Uterus (tissue), 4 donors: ENCODE measurements at places on chromosomes 6 and 20.

DNA sequence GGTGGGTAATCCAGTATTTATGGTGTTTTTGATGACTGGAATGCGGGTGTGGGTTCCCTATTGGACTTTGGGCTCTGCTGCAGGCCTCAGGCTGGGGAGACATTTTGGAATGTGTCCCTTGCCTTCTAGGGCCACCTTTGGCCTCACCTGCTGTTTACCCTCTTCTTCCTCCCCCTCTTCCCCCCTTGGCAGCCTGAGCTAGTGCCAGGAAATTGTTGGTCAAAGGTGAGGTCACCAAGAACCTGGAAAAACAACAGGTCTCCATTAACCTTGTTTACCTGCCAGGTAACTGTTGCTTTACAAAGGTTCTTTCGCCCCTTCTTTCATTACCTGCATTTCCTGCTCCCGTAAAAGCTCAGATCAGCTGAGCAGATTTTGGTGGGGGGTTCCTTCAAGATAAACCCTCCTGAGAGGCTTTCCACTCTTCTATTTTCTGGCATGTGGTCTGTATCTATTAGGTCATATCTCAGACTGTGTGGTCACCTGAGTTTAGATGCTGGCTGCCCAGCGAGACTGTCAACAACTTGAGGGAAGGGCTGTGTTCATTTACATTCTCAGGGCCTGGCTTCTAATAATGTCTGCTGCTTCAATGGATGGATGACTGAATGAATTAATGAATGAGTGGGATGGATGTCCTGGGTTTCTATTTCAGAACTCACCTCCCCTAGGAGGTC is 34.7 kb downstream of the VEGFA start:
- no peak for DNase-seq

DNA sequence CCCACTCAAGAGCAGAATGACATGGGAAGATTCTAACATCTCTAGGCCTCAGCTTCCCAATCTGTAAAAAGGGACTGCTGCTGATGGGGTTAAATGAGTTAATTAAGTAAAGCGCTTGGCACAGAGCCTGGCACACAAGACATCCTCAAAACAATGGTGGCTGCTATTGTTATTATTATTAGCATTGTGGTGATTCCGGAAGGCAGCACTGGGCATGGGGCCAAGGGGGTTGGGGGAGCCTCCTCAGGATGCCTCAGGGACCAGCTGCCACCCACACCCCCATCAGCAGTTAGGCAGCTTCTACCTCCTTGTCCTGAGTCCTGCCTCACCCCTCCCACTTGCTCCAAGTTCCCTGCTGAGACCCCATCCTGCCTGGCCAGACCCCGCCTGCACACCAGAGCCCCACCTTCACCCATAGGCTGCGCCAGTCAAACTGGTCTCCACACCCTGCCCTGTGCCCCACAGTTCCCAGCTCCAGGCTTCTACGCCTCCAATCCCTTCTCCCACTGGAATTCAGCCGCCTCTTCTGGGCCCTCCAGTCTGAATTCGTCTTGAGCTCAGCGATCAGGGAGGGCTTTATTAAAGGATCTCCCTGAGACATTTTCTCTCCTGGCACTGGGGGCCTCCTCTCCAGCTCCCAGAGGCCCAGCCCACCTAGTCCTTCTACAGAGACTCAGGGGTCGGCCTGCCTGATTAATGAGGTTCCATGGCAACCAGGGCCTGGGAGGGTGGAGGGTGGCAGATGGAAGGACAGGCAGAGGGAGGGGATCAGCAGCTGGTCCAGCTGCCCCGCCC is 1.5 kb downstream of the E2F1 start:
- DNase-seq = no peak

DNA sequence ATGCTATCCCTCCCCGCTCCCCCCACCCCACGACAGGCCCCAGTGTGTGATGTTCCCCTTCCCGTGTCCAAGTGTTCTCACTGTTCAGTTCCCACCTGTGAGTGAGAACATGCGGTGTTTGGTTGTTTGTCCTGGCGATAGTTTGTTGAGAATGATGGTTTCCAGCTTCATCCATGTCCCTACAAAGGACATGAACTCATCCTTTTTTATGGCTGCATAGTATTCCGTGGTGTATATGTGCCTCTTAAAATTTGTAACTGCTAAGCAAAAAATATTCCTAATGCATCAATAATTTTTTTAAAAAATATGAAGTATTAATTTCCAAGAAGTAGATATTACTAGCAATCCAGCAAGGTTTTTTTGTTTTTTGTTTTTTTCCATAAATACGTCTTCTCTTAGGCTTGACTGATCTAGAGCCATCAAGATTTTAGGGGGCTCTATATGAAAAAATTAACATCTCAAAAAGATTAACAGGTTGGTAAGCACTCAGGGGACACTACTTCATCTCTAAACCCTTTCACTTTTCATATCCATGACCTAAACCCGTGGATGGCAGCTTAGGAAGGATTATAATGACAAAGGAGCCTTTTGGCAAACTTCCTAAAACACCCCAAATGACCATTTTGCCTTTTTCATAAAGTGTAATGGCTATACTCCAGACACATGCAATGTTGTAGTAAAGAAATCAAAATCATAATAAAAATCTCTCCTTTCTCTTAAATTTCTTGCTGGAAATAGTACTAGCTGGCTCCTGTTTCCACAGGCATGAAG is 14.2 kb downstream of the MAP7 start:
- no peak for DNase-seq

- DNase-seq = no peak
These were observed 224.9 kb downstream of the PHACTR1 start for GRCh38 chr6:12941422-12941821.

- no peak for DNase-seq
These were observed 9.6 kb upstream of the SLC2A10 start for GRCh38 chr20:46699651-46700359.

DNA sequence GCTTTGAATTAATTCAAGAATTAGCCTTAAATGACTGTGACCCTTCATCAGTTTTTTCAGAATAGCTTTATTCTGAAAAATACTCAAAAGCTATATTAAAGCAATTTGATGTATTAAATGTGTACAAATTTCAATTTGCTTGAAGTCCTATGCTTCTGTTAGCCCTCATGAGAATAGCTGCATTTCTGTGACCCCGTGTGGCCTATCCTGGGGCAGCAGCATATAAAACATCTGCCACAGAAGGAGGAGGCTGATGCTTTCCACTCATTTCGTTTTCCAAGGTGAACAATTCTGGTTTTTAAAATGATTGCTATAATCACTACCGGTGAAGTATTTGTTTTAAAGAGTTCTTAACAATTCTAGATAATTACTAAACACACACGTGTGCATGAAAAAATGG is 360.3 kb downstream of the BTBD9 start:
- DNase-seq = no peak

- DNase-seq = peak; percentile 27
These were observed 6.3 kb downstream of the ADTRP start for GRCh38 chr6:11772109-11772825.

- DNase-seq = no peak
These were observed 1516.4 kb upstream of the DEFB115 start for GRCh38 chr20:29740951-29741593.

DNA sequence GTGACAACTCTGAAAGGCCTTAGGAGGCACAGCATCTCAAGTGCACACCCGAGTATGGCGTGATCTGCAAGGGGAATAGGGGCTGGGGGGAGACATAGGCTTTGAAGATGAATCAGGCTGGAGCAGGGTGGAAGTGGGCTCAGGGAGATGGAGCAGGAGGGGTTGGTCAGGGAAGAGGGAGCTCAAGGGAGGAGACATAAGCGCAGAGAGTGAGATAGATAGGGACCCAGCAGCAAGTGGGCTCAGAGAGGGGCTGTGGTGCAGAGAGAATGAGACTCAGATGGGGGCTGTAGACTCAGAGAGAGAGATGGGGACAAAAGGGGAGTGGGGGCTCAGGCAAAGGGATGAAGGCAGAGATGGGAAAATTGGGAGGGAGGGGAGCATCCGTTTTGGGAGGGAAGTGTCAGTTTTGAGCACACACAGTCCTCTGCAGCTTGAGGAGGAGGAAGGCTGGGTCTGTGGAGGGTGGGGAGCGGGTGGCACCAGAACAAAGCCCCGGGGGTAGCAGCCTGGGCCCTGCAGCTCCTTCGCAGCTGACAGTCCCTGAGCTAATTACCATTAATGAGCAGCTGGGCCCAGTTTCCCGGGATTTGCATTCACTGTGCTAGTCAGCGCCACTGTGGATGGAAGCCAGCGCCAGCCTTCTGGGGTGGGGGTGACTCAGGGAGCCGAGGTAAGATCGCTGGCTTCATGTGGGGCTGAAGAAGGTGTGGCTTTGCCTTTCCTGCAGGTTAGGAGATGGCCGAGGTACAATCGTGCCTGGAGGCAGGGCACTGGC is 18.7 kb downstream of the SRXN1 start:
- DNase-seq = no peak

DNA sequence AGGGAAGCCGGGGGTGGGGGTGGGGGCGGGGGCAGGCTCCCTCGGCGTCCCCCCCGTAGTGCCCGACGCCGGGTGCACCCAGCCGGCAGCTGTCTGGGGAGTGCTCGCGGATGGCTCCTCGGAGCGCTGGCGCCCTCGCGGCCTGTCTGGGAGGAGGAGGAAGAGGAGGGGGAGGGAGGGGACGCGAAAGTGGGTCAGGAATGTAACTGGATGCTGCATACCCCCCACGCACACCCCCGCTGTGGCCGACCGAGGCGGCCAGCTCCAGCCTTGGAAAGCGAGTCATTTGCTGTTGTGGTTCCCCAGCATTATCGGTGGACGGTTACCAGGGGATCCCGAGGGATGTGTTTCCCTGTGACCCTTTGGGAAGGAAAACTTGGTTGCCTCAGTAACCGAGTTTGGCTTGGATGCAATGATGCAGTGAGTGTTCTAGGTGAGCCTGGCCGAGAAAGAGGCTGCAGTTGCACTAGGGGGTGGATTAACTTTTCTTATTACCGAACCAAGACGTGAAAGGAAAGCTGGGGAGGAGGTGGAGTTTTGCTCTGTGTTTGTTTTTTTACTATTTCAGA is 55.2 kb upstream of the RREB1 start:
- DNase-seq = peak; percentile 60

DNA sequence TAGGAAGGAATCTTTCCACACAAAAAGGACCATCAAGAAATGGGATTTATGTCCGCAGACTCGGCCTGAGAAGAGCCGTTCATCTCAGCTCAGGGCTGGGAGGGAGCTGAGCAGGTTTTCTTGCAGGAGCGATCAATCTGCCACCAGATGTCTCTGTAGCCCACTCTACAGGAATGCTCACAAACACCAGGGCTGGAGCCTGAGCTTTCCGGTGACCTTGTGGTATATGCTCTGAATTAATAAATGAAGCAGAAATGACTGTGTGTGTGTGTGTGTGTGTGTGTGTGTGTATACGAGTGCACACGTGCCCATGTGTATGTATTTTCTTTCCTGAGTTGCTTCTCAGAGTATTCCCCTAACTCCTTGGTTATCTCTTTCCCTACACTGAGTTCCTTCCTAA is 12.0 kb downstream of the CD83 start:
- DNase-seq = peak; percentile 44

DNA sequence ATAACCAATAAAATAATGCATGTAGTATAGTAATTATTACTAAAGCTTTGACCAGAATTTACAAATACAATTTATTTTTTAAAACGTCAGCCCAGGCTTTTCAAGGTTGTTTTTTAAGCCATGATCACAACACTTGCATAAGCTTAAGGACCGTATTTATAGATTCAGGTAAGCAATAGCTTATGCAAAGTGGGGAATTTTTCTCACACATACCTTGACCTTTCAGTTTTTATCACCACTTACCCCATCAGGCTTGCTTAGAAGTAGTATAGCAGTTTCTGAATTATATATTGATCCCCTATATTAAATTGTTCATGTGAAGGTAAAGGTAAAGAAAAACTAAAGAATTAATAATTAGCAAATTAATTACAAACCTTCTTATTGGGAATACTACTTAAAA is 232.3 kb upstream of the FKBP1C start:
- no peak for DNase-seq

- DNase-seq = no peak
These were observed 691.2 kb downstream of the QKI start for GRCh38 chr6:164105705-164106104.

- no peak for DNase-seq
These were observed 9.8 kb downstream of the SPATS1 start for GRCh38 chr6:44352259-44352658.

DNA sequence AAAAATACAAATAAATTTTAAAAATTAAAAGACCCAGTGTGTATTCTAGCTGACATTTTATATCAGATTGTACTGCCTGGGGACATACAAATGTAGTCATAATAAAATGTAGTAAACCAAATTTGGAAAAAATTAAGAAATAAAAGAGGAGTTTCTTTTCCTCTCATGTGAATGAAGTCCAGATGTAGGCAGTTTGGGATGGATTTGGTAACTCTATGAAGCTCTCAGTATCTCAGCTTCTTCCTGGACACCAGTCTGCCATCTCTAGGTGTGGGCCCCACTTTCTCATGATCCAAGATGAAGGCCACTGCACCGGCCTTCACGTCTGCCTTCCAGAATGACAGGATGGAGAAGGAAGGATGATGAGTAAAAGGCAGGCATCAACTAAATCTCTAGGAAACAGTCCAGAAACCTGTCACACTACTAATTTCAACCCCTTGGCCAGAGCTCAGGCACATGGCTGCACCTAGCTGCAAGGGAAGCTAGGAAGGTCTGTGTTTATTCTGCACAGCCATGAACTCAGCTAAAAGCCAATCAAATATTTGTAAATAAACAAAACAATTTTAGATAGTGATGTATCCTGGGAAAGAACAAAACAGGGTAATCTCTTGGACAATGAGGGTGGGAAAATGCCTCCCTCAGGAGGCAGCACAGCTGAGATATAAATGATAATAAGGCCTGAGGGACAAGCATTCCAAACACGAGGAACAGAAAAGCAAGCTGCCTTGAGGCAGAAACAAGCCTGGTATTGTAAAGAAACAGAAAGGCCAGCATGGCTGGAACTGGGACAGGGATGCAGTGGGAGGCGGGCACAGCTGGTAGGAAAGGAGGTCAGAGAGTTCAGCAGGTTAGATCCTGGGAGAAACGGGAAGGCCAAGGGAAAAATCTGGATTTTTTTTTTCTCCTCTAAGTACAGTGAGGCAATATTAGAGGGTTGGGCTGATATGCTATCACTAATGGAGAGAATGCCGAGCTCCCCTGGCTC is 88.5 kb upstream of the PTPN1 start:
- DNase-seq = no peak

- no peak for DNase-seq
These were observed 121.1 kb upstream of the HDGFL1 start for GRCh38 chr6:22448291-22448711.

- no peak for DNase-seq
These were observed 57.8 kb upstream of the PNRC1 start for GRCh38 chr6:89022798-89023197.

DNA sequence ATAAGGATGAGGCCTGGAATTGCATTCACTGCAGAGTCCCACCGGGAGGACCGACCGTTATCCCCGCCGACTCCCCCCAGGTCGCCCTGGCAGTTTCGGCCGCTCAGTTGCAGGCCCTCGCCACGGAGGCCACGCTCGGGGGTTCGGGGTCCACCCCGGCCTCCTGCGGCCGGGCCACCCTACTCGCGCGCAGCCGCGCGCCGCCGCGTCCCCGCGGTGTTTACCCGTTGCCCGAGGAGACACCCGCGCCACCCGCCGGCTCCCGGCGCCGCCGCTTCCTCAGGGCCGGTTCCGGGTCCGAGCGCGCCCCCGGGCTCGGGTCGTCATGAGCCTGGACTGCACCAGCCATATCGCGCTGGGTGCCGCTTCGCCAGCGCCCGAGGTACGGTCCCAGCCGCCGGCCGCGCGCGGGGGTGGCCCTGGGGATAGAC is at the start of gene CCDC170:
Gene CCDC170, plus strand, starts transcription at position 214 of the 431 bp plus-strand sequence. Its CDS starts 112 bp downstream, at position 326.
- peak; percentile 50 for DNase-seq
